ENCODE measurements at places on chromosomes 3 and 15.

DNA sequence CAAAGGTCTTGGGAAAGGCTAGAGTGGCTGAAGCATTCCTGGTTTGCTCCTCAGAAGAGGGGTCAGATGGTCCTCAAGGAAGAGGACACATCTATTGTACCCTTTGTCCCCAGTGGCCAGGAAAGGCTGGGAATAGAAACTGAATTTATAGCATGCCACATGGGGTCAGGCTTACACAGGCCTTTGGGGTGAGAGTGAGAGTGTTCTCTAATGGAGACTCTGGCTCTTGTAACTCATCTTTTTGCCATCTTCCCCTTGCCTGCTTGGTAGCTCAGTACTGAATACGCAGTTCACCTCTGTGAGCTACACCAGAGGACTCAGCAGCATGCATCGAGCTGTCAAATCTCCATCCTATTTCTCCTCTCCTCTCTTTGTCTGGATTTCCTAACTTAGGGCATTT is 87.5 kb downstream of the ATP2B2 start:
- no peak for DNase-seq

GRCh38 chr3:128410669-128411573 is 55.8 kb downstream of the DNAJB8 start:
- no peak for DNase-seq

DNA sequence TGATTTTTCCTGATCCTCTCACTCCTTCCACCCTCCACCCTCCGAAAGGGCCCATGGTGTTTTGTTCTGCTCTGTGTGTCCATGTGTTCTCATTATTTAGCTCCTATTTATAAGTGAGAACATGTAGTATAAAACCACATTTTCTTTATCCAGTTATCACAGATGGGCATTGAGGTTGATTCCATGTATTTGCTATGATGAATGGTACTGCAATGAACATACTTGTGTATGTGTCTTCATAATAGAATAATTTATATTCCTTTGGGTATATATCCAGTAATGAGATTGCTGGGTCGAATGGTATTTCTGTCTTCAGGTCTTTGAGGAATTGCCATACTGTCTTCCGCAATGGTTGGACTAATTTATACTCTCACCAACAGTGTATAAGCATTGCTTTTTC is 126.0 kb downstream of the IMPG2 start:
- no peak for DNase-seq

DNA sequence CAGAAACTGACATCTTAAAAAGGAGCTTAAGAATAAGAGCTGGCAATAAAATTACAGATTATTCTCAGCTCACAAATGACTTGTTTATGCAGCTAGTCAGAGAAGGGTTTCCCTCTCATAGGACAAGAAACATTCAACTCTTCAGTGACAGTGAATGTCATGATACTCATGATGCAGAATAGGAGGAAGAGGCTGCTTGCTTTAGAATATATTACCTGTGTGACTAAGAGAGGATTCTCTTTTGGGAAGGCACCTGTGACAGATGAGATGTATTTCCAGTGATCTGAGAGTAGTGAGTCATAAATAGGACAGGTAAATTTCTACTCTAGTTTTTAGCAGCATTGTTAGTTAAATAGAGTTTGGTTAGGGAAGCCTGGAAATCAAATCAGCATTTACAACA is 39.9 kb downstream of the RASA2 start:
- no peak for DNase-seq

DNA sequence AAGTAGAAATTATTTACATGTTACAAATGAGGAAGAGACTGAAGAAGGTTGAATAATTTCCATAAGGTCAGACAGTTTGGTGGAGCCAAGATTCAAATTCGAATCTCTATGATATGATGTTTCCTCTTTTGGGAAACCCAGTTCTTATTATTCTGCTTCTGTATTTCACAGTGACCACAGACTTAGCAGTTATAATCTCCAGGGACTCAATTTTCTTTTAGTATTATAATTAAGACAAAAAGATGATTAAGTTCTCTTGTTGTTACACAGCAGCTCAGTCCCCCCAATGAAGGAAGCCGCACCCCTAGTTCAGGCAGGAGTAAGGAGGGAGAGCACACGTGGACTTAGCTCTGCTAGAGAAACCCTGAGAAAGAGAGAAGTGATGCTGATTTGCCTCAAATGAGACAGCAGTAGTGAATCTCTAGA is 130.6 kb downstream of the CCNL1 start:
- no peak for DNase-seq

GRCh38 chr3:64368257-64369020 is 143.2 kb upstream of the PRICKLE2 start:
- DNase-seq = peak; percentile 31

- DNase-seq = no peak
These were observed 31.7 kb downstream of the EDEM1 start for GRCh38 chr3:5219216-5219615.

DNA sequence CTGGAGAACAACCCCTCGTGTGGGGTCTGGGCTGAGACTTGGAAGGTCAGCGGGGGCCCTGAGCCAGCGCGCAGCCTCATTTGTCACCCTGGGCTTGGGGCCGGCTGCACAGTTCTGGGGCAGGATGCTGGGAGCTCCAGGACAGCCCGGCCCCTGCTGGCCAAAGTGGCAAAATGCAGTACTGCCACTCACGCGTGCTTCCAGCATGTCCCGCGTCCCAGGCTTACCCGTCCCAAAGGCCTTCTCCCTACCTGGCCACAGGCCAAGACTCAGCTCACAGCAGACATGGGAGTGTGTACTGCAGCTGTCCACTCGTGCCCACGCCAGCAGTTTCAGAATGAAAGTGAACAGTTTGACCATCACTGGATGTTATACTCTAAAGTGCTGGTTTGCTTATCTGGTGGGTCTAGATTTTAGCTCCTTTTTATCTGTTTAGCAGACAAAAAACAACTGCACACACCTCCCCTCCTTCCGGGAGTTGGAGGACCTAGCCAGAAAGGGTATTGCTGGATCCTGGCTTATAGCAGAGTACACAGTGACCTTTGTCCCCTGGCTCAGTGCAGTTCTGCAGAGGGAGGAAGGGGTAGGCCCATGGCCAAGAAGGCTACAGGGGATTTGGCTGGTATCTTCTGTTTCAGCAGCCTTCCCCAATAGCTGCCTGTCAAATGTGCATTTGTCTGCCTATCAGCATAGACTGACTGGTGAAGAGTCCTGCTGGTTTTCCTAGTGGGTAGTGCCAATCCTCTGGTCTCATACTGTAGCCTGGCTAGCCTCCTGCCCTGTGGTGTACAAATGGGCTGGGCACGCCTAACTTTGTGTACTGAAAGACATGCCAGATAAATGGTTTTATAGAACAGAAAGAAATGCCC is 23.2 kb upstream of the IP6K2 start:
- peak; percentile 41 for DNase-seq

DNA sequence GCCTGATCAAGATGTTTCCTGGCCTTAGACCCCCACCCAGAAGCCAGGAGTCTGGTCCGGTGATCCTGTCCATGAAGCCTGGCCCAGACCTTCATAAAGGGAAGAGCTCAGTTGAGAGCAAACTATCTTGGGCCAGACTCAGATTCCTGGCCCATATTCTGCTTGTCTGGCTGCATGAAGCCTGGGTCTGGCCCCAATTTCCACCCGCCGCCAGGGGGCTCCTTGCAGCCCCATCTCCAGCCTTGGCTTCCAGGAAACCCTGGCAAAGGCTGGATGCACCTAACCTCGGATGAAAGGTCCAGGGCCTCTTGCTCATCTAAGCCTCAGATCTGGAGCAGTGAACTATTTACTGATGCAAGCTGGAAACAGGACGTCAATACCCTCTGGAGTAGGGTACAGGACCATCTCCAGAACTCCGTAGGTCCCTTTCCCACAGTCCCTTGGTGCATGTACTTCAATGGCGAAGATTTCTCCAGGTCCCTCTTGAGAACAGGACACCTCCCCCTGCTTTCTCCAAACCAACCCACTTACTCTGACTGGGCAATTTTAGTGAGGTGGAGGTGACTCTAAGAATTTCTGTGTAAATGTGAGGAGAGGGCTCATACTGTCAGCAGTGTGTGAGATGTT is 5.6 kb downstream of the FOXL2 start:
- DNase-seq = peak; percentile 38

DNA sequence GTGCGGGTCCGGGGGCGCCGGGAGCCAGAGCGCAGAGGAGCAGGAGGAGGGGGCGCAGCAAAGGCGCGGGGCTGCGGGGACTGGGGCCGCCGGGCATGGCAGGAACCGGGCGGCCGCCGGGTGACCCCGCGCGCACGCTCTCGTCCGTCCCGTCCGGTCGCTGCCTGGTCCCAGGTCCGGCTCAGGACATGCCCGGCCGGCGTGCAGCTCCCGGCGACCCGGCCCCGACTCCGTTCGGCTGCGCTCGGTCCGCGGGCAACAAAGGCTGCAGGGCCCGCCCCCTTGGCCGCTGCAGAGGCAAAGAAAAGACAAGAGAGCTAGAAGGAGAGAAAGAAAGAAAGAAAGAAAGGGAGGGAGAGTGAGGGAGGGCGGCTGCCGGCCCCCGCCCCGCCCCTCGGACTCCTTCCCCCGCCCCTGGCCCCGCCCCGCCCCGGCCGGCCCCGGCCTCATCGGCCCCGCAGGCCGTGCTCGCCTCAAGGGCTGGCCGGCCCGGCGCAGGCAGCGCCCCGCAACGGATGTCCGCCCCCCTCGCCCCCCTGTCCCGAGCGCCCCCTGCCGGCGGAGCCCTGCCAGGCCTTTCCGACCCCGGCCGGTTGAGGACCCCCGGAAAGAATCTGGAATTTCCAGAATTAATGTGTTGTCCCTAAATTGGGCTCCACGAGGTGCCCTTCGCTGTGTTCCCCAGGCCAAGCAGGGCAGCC is at the start of gene ADAMTS7:
TSS of gene ADAMTS7 (minus strand) at position 341 of the 701 bp plus-strand sequence. CDS start at position 97, 244 bp downstream.
- peak; percentile 23 for DNase-seq

DNA sequence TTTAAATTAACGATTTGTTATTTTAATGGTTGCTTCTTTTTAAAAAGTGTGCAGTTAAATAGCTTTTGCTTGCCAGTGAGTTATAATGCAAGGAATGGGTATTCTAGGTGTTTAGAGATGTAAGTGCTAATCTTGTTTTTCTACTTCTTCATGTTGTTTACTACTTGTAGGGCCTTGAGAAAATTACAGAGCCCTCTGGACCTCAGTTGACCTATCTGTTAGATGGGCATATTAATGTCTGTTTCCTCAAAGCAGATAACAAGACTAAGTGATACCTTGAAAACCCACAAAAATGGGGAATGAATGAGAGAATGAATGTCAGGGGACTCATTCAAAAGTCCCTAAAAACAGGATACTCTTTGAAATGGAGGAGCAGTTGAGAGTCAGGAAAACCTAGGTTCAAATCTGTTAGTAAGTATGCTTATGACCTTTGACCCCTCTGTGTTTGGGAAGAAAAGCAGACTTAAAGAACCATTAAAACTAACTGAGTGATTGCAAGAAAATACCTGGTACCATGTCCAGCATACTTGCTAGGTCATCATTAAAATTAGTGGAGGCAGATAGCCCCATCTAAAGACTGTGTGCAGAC is 419.5 kb downstream of the EDEM1 start:
- DNase-seq = no peak

DNA sequence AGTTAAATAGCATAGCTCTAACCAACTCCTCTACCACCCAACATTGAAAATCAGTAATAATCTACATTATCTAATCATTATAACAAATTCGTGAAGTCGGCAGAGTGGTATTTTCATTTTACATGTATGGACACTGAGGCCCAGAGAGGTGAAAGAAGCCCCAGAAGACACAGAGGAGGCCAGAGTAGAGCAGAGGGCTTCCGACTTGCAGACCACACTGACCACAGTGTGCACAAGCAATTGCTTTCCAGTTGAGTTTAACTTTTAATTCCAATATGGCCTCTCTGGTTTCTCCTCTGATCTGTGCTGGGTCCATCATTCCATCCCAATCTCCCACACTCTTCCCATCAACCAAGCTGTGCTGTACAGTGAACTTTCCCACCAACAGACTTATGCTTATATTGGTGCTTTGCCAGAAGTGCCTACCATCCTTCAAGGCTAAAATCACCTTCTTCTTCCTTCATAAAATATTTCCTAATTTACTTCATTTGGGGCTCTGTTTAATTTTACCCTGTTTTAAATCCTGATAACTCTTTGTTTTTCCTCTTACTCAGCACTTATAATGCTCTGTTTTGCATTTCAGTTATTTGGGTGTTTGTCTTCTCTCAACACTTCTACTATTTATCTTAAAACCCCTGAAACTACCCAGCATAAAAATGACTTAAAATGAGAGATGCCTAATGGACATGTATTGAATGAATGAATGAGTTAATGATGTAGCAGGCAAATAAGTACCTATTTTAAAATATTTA is 81.8 kb upstream of the TNFSF10 start:
- DNase-seq = no peak

- no peak for DNase-seq
These were observed 109.5 kb upstream of the KCNAB1 start for GRCh38 chr3:156010829-156011228.

- DNase-seq = no peak
These were observed 35.3 kb downstream of the ANXA2 start for GRCh38 chr15:60362321-60363086.

- no peak for DNase-seq
These were observed 487.2 kb upstream of the ATP11B start for GRCh38 chr3:182305881-182306665.

- DNase-seq = no peak
These were observed 27.6 kb downstream of the ACP3 start for GRCh38 chr3:132344666-132345280.

GRCh38 chr15:25180606-25181292 is 226.0 kb downstream of the SNRPN start:
- no peak for DNase-seq

DNA sequence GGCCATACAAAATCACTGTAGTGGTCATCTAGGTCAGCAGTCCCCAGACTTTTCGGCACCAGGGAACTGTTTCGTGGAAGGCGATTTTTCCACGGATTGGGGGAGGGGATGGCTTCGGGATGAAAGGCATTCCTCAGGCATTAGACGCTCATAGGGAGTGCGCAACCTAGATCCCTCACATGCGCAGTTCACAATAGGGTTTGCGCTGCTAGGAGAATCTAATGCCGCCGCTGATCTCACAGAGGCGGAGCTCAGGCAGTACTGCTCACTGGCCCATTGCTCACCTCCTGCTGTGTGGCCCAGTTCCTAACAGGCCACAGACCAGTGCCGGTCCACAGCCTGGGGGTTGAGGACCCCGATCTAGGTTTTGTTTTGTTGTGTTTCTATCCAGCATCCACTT is 200.1 kb downstream of the SLC9A9 start:
- no peak for DNase-seq

GRCh38 chr3:13352621-13353131 is 67.4 kb downstream of the NUP210 start:
- no peak for DNase-seq

DNA sequence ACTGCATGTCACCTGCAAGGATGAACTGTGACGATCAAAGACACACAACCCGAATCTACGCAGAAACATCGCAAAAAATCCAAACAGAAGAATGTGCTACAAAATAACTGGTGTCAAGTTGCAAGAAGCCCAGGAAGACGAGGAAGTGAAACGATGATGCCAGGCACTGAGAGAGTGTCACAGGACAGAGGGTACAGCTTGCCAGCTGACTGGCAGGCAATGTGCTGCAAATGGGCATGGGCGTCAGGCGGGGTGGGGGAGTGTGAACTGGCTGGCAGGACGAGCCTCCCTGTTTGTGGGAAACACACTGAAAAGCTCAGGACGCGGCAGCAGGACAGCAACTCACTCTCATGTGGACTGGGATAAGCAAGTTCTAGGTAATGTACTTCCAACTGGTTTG is 28.9 kb upstream of the OCA2 start:
- DNase-seq = no peak

- no peak for DNase-seq
These were observed 10.6 kb downstream of the CHCHD4 start for GRCh38 chr3:14113965-14114635.

GRCh38 chr3:57952208-57952631 is 56.0 kb upstream of the FLNB start:
- DNase-seq = no peak

All from NCI-H146 (cell line).